ENCODE measurements at places on chromosomes 6 and 20.

GRCh38 chr6:153208706-153209105 lies 77.6 kb upstream of the RGS17 start:
- no peak for DNase-seq

- no peak for DNase-seq
Measured at GRCh38 chr6:157498817-157499216, 117.8 kb downstream of the ZDHHC14 start.

GRCh38 chr20:33275871-33276270 lies 7.1 kb upstream of the BPIFB1 start:
- no peak for DNase-seq

DNA sequence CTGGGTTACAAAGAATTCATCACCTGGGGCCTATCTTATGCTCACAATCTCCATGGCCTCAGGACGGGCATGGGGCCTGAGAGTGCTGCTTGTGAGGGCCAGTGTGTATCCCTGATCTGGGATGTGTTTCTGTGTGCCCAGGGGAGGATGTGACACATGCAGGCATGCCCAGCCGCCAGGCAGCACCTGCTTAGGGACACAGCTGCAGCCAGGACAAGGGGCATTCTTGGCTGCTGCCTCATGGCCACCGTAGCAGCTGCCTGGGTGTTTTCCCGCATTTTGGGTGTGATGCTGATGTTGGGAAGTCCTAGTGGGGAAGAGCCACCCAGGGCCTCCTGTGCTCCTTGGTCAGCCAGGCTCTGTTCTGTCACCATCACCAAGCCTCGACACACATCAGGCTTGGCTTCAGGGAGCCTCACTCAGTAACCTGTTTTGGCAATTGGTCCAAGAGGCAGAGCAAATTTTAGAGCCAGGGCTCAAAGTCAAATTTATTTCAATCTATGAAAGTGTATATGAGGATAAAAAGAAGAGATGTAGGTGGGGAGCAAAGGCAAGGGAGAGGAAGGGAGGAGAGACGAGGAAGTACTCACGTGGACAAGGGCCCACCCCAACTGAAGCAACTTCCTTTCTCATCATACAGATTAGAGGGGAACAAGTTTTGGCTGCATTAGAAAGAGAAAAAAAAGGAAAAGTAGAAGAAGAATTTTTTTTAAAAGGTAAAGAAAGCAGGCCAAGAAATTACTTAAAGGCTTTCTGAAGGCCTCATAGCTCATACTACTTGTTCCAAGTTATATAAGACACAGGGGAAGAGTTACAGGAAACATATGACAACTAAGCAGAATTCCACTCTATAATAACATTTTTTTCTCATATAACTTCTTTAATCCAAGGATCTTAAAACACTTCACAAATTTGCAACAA lies 269.9 kb upstream of the SUPT3H start:
- DNase-seq = no peak

- no peak for DNase-seq
Measured at GRCh38 chr6:220721-221475, 71.4 kb upstream of the DUSP22 start.

GRCh38 chr20:48845721-48846306 lies 18.0 kb upstream of the PREX1 start:
- DNase-seq = no peak

DNA sequence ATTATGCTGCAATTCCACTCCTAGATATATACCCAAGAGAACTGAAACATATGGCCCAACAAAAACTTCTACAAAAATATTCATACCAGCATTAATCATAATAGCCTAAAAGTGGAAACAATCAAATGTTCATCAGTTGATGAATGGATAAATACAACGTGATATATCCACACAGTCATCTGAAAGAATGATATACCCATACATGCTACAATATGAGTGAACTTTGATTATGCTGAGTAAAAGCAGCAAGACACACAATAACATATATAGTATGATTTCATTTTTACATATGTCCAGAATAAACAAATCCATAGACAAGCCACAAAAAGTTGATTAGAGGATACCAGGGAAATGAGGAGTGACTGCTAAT lies 30.7 kb downstream of the CDK19 start:
- no peak for DNase-seq

- DNase-seq = peak; percentile 97
Measured at GRCh38 chr20:44646023-44646640, 5.4 kb downstream of the ADA start.

- DNase-seq = no peak
Measured at GRCh38 chr20:18638768-18639167, 50.9 kb downstream of the DTD1 start.

- no peak for DNase-seq
Measured at GRCh38 chr6:42947950-42948349, 12.6 kb upstream of the GNMT start.

- DNase-seq = peak; percentile 61
Measured at GRCh38 chr6:145963216-145964068, 716 bp downstream of the SHPRH start.

- no peak for DNase-seq
Measured at GRCh38 chr6:73234733-73235132, 9.4 kb upstream of the KHDC1L start.

DNA sequence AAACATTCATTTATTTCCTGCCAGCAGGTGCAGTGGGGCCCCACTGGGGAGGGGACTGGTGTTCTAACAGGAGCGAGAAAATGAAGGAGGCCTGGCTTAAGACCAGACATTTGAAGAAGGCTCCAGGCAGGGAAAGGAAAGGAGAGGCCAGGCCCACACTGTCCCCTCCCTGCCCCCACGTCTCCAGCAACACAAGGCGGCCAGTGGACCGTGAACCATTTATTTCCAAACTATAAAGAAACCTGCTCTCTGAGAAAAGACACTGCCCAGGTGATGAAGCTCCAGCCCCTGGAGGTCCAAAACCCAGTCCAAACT lies 41.4 kb upstream of the CDH22 start:
- DNase-seq = no peak

GRCh38 chr6:37110500-37111461 lies 59.2 kb upstream of the PIM1 start:
- no peak for DNase-seq

GRCh38 chr6:13480631-13481501 lies 6.5 kb downstream of the GFOD1 start:
- DNase-seq = no peak

DNA sequence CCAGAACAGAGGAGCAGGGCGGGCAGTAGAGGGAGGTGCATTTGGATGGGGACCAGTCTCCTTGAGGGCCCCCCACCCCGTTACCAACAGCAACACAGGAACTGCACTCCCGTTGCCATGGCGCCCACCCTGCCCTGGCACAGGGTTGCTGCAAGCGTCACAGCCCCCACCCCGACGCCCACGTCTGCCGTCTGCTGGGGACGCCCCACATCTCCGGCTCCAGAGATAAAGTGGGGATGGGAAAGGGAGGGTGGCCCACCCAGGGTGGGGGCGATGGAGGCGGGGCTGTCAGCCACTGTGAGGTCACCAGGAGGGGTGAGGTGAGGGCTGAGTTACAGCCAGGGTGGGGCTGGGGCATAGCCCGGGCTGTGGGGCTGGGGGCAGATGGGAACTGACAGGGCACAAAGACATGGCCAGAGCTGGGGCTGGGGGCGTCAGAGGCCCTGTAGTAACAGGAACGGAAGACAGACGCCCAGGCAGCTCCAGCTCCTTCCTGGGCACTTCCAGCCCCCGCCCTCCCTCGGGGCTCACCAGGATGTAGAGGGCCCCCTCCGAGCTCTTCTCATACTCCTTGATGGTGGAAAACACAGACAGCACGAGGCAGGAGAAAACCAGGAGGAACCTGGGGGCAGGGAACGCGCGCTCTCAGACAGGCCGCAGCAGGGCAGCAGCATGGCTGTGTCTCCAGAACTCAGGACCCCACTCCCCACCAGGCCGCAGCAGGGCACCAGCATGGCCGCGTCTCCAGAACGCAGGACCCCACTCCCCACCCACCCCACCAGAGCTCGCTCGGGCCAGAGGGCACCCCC lies 26.0 kb downstream of the KCNQ2 start:
- DNase-seq = no peak

GRCh38 chr6:35381132-35381531 lies 38.8 kb downstream of the PPARD start:
- no peak for DNase-seq

GRCh38 chr6:73043446-73043845 lies 181.8 kb downstream of the KHDC1L start:
- no peak for DNase-seq

GRCh38 chr6:165049362-165049761 lies 260.0 kb downstream of the C6orf118 start:
- DNase-seq = peak; percentile 62

DNA sequence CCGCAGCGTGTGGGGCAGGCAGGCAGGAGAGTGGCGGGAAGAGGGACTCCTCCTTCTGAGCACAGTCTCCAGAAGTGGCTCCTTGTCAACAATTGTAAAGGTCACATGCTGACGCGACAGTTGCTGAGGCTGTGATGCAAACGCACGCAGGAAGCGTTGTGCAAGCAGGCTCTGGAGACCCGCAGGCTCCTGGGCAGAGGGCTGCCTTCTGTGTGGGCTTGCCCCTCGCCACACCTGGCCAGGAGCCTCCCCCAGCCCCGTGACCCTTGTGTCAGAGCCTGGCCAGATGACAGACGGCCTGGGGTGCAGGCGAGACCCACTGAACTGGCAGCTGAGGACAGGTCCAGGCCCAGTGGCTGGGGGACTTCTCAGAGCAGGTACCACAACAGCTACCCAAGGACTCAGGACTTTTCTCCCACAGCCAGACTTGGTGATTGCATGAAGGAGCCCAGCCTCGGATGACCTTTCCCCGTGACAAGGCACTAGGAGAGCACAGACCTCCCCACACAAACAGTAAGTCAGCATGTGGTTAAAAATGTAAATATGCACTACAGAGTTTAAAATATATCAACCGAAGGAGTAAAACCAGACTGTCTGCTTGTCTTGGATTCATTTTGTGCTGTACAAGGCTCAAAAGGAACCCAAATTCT lies 222.1 kb upstream of the RREB1 start:
- peak; percentile 79 for DNase-seq

- DNase-seq = no peak
Measured at GRCh38 chr6:3500262-3501014, 43.6 kb upstream of the SLC22A23 start.

DNA sequence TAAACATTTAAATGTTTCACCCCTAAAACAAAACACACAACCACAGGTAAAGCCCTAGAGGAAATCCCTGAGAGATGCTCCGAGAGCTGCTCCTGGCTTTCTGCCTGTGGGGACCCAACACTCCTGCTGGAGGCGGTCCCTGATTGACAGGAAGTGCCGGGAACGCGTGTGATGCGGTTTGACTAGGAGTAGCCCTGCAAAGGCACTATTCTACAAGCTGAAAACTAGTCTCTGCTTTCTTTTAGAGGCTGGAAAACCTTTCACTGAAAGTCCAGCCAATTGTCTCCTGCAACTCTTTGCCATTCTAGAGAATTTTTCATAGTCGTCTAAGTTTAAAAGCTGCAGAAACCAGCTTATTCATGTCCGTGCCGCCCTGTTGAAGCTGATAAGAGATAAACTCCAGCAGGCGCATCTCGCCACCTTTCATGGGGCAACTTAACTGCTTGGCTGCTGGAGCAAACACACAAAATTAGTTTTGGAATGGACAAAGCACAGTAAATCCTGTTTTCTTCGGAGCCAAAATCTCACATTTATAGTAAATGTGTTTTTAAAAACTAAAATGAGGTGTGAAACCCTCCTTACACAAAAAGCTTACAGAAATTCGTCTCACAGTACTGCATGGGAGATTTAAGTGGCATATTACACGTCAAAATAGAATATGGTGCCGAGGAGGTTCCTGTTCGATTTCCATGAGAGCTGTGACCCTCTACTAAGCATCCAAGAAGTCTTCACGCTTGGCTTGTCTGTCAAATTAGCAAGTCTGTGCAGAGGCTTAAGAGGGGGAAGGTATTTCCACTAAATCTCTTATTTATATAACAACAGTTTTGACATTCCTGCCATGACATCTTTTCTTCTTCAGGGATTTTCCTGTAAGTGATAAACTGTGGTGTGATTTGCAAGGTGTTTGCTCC lies 46.9 kb downstream of the DACT2 start:
- DNase-seq = peak; percentile 6

- no peak for DNase-seq
Measured at GRCh38 chr6:53721766-53722165, 56.2 kb upstream of the KLHL31 start.

DNA sequence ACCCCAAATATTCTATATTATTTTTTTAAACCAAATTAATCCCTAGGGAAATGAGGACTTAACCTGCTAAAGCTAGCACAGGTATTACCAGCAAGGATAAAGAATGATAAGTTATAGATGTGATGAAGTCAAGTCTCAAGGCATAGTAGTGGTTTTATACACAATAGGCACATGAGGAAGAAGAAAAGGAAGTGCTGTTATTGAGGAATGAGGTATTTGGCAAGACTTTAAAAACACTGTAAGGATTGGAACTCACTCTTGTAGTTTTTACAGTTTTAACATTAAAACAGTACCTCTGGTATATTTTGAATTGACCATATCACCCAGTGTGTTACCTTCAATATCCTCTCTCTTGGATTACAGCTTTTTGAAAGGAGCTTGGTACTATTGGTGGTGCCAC lies 54.6 kb downstream of the PHF3 start:
- DNase-seq = no peak

GRCh38 chr6:169000022-169000421 lies 253.6 kb downstream of the THBS2 start:
- DNase-seq = no peak

DNA sequence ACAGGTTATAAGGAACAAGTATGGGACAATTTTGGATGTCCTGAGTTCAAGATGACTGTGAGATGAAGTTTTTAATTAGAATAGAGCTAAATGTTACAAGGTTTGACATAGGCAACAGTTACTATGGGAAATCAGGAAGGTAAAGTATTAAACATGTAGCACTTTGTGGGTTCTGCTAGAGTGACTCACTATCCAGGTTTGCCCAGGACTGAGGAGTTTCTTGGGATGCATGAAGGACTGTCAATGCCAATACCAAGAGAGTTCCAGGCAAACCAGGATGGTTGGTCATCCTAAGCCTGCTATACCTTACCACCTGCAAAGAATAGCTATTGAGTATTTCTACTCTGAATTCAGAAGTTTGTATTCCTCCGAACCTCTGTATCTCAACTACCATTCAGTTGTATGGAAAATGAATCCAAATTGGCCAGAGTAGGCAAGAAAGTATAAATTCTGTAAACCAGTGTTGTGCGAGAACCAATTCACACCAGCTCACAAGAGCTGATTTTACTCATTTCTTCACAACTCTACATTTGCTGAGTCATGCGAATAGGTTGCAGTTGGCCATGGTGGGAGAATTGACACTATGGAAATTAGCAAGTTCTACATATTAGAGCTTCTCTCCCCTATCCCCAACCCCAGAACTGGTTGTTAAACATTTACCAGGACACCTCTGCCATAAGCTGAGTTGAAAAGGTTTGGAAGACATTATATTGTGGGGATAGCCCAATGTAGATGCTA lies 449.5 kb downstream of the PLCB1 start:
- no peak for DNase-seq

- no peak for DNase-seq
Measured at GRCh38 chr6:44029444-44030185, 97.6 kb downstream of the MRPL14 start.

DNA sequence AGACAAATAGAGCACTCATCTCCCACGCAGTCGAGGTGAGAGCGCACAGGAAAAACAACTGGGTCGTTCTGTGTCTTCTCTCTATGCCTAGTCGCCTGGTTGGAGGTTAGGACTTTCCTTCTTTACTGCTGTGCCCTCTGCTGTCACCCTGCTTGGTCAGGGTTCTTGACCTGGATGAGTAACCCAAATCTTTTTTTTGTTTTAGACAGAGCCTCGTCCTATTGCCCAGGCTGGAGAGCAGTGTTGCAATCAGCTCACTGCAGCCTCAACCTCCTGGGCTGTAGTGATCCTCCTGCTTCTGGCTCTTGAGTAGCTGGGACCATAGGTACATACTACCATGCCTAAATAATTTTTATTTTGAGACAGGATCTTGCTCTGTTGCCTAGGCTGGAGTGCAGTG lies 24.5 kb downstream of the PRPF6 start:
- no peak for DNase-seq
